Stimulated activated CD4-positive, alpha-beta T cell treated with anti-CD3 and anti-CD28 coated beads, Interleukin-4, amount 100 ng/mL, for 24 hours (primary cell): ENCODE measurements at places on chromosomes 12 and 14.
A peak's percentile ranks its signal among the peaks of the same experiment; 100 is the strongest.

- no peak for DNase-seq
Observed at GRCh38 chr12:52984136-52984535, 22.1 kb upstream of the EIF4B start.

- DNase-seq = peak; percentile 57
Observed at GRCh38 chr14:99258876-99259726, 12.9 kb downstream of the BCL11B start.

- DNase-seq = peak; percentile 87
Observed at GRCh38 chr12:48936379-48936979, 11.2 kb upstream of the FKBP11 start.

- no peak for DNase-seq
Observed at GRCh38 chr12:27936196-27936595, 36.3 kb downstream of the PTHLH start.

DNA sequence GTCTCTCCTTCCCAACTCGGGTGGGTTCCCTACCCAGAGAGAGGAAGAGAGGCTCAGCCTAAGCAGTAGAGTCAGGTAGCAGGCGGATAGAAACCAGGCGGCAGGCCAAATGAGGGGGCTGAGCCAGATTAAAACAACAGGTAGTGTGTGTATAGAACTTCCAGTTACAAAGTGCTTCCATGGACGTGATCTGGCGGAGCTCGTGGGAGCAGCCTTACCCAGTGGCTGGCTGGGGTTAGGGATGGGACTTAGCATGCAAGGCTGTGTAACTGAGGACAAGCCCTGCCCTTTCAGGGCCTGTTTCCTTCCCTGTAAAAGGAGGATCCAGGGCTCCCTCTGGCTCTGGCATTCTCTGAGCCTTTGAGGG lies 8.3 kb downstream of the KRT80 start:
- DNase-seq = no peak

DNA sequence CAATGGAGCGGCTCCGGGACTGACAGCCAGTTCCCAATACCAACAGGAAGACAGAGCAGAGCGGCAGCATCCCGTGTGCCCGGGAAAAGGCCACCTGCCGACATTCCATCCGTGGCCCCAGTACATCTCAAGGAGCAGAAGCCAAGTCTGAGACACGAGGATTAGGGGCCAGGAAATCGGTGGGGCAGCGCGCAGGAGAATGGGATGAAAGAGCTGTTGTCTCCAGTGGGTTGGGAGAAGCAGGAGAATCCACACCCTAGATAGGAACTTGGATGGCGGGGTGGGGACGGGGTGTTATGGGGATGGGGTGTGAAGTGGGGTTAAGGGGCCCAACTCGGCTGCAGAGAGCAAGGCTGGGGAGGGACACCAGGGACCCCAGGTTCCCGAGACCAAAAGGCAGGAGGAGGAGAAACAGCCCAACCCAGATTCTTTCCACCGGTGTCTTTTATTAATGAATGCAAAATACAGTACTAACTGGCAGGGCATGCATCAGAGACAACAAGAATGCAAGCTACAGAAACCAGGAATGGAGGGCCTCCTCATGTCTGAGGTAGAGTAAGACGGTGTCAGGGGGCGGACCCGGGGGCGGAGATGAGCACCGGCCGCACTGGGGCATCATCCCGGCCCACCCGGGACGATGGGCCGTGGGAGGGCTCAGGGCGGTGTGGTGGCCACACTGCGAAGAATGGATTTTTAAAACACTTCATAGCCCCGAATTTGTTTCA lies 50.3 kb downstream of the BEGAIN start:
- peak; percentile 1 for DNase-seq

DNA sequence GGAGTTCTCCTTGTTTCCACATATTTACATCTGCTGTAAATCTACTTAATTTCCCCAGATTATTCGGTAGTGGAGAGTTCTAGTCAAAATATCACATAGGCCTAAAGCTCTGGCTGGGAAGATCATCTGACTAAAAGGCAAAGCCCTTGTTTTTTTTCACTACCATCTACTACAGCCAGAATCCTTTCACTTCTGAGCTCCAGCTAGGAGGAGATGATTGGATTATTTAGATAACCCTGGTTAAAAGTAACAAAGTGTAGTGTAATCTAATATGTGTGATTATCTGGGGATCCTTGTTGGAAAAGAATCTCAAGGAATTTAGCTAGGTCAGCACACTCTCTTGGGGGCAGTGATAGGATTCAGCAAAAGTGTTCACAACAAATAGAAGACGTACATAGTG lies 125.4 kb downstream of the DYRK2 start:
- DNase-seq = no peak
